Renal cortical epithelial cell (primary cell): ENCODE measurements at places on chromosomes 2 and 18. TPM values are rescaled to one million over a fixed set of nuclear protein-coding genes. Genes with fewer than 3 reads are reported as not detected.

Gene NLRC4
- not detected in 2 replicates for total RNA-seq

Gene MYO3B
- 1.4 and 10.6 TPM in 2 replicates for total RNA-seq

Gene M1AP
- 0.17 and 0.85 TPM in 2 replicates for total RNA-seq

Gene TEKT4
- 0.10 TPM in 1 of 2 replicates, not detected in the other for total RNA-seq

Gene EVX2
- not detected in 2 replicates for total RNA-seq

Gene HOXD12
- total RNA-seq, result not detected in 2 replicates

Gene TFCP2L1
- 16.1 and 139 TPM in 2 replicates for total RNA-seq

Gene REG3G
- total RNA-seq, result not detected in 2 replicates

Gene LINC00305
- not detected in 2 replicates for total RNA-seq

Gene COLEC12
- 0.52 and 34.7 TPM in 2 replicates for total RNA-seq

Gene RAB6C
- total RNA-seq, result not detected in 2 replicates

Gene THOC1
- total RNA-seq, result 41.5 and 46.7 TPM in 2 replicates

- DNase-seq, result no peak
Measured at GRCh38 chr2:237722616-237723015, 76.0 kb upstream of the RBM44 start.

DNA sequence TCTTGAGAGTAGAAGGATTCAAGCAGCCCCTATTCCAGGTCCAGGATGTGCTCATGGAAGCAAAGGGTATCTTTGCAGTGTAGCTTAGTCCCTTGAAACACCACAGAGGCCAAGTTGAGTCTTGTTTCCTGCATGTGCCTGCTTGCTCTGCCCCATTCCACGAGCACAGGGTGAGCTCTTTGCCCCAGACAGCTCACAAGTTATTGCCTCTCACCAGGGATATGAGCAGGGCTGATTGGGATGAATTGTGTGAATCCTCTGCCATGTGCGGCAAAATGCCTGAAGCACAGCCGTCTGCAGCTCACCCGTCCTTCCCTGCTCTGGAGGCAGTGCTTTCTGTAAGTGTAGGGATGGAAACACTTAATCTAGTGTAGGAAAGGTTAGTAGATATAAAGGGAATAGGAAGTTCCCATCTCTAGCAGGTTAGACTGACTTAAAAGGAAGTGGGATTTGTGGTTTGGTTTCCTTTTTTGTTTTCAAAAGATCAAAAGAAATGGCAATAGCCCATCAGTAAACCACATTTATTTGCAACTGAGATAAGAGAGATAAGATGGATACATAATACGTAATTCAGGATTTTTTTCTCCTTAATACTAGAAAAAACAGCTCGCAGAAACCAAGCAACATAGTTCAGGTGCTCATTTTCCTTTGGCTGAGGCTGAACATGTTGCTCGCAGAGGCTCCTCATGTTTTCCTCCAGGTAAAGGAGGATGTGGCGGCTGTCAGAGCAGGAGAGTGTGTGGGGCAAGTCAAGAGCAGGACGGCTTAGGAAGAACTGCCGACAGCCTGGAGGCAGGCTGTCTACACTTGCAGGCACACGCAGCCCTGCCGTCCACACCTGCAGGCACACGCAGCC, 41.4 kb downstream of the TMEM182 start:
- no peak for DNase-seq

DNA sequence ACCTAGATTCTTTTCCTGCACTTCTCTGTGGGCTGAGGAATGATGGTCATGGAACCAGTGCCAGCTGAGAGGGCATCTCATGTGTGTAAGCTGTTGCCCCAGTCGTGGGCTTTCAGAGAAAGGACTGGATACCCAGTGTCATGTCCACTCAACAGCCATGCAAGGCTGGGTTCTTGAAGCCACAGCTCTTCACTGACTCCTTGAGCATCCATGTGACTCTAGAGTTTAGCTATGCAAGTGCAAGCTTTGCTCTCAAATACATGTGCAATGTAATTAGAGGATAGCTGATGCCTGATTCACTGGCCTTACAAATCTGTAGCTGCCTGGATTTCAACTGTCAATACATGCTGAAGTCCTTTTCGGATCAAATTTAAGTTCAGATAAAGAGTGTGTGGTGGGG, 46.8 kb upstream of the EML6 start:
- no peak for DNase-seq

GRCh38 chr2:24853046-24853445, 59.8 kb downstream of the CENPO start:
- no peak for DNase-seq

- DNase-seq, result peak; percentile 96
Measured at GRCh38 chr2:157898591-157898996, 22.5 kb upstream of the ACVR1 start.

DNA sequence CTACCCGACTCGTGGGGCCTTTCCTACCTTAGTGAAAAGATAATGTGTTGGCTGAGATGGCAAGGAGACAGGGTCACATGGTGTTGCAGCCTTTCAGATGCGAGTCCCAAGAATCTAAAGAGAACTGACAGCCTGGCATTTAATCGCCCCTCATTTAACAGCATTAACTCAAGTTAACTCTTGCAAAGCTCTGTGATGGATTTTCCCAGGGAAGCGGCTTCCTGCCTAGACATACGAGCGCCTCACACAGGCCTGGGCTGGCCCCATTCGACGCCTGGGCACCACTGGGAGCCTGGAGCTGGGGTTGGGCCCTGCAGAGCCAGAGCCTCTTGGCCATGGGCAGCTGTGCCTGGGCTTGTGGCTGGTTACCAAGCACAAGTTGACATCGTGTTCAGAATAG, 140.8 kb downstream of the SEPTIN10 start:
- no peak for DNase-seq

DNA sequence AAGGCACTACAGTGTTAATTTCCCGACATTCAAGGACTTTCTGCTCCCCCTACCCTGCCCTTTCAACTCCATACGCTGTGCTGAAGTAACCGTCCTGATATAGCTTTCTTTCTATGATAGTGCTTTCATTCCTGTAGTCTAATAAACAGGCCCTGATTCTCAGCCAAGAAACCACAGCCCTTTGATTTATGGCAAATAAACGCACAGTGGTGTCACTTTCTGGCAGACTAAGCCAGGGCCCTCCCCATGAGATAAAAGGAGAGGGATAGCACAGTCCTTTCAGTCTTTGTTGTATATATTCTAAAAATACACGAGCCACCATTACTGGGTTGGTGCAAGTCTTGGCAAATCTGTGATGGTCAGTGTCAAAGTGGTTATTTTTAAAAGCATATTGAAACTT, 291.2 kb downstream of the ALPK2 start:
- DNase-seq, result no peak

- DNase-seq, result peak; percentile 45
Measured at GRCh38 chr18:8319798-8320489, 289.3 kb upstream of the RAB12 start.

DNA sequence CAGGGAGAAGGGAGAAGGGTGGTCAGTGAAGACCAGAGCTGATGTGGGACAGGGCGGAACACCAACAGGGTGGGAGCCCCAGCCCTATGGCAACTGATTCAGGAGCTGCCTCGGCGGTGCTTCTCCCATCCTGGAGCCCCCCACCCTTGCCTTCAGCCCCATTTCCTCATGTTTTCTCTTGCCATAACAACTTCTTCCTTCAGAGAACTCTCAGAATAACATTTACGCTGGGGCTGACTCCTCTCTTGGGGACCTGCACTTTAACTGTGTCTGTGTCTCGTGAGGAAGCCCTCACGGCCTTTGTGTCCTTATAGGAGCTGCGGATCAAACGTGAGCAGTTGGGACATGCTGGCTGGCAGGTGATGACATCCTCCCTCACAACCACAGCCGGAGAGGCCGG, 116.4 kb upstream of the SNTG2 start:
- no peak for DNase-seq

DNA sequence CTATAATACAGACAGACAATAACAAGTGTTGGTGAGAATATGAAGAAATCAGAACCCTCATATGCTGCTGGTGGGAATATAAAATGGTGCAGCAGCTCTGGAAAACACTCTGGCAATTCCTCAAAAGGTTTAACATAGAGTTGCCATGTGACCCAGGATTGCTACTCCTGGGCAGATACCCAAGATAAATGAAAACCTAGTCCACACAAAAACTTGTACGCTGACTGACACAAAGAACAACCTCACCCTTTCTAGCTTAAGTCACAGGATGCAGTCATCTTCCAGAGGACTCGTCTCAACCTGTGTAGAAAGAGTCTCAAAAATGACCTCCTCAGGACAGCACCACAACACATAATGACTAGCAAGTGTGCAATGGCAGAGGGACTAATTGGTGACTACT, 71.6 kb upstream of the ACAA2 start:
- no peak for DNase-seq

DNA sequence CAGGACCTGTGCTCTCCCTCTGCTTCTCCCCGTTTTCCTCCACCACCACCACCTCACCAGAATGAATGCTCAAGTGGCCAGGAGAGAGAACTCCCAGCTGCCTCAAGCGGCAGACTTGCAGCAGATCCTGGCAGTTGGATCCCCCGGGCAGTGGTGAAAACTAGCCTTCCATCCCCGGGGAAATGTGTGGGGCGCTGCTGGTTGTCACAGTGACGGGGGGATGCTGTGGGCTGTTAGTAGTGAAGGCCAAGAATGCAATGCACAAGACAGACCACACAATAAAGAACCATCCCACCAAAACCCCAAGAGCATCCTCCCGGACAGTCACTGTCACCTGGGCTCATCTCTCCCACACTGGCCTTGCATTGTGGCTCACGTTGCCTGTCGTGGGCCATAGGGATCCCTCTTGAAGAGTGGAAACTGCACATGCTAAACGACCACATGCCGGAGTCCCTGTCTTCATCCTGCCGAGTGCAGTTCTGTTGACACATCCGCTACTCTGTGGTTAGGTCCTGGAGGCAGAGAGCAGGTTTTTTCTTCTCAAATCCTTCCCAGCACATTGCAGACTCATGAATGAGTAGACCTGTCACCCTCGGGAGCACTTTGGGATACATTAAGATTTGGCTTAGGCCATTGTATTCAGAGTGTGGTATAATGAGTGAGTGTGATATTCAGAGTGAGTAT, 13.5 kb downstream of the SPATA3 start:
- DNase-seq, result no peak

- DNase-seq, result peak; percentile 49
Measured at GRCh38 chr18:30920351-30920750, 122.2 kb downstream of the DSC3 start.

- no peak for DNase-seq
Measured at GRCh38 chr2:26016012-26016705, 17.7 kb upstream of the RAB10 start.

- no peak for DNase-seq
Measured at GRCh38 chr2:223243233-223243632, 191.2 kb downstream of the KCNE4 start.

DNA sequence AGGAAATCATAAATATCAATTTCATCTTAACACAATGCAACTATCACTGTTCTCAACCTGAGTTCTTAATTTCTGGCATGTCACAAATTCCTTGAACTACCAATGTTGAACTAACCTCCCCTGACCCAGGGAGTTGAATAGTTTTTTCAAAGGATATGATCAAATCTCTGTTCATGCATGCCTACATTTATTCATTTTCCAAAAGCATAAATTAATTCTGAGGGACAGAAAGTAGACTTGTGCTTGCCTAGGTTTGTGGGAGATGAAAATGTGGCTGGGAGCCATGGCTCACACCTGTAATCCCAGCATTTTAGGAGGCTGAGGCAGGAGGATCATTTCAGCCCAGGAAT, 175.7 kb downstream of the TGIF1 start:
- DNase-seq, result peak; percentile 16

- no peak for DNase-seq
Measured at GRCh38 chr2:10125842-10126631, 3.5 kb downstream of the RRM2 start.

DNA sequence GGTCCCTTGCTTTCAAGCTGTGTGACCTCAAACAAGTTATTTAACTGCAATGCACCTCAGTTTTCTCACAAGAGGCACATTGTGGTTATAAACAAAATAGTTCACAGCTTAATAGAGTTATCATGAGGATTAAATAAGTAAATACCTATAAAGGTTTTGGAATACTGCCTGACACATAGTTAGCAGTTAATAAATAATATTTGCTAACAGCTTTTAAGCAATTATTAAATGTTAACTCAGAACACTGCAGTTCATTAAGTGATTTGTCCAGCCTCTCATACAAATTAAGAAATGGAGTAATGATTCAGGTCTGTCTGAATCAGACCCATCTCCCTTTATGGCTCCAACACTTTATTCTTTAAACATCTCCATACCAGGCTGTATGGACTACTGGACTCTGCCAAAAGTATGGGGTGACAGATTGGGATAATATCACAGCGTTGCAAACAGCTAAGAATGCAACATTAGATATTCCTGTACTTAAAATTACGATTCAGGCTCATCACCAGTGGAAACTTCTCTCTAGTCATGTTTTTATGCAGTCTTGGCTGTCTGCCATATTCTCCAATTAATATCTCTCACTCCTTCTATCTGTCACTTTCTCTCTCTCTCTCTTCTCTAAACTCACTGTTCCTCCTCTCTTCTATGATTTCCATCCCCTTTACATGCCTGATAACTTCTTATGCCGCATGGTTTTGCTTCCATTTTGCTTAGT, 370.6 kb upstream of the UBE2E3 start:
- peak; percentile 83 for DNase-seq

DNA sequence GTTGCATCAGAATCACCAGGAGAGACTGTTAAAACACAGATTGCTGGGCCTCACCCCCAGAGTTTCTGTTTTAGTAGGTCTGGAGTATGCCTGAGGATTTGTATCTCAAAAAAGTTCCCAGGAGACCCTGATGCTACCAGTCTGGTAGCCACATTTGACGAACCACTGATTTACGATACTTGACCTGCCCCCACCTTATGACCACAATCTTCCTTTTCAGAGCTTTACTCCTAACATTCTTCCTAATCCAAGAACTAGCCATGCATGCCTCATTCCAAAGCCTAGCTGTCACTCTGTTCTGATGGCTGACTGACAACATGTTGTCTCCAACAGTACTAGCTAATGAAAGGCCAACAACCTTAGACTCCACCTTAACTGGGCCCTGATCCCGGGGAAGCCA, 191.4 kb downstream of the MBD2 start:
- DNase-seq, result peak; percentile 85

DNA sequence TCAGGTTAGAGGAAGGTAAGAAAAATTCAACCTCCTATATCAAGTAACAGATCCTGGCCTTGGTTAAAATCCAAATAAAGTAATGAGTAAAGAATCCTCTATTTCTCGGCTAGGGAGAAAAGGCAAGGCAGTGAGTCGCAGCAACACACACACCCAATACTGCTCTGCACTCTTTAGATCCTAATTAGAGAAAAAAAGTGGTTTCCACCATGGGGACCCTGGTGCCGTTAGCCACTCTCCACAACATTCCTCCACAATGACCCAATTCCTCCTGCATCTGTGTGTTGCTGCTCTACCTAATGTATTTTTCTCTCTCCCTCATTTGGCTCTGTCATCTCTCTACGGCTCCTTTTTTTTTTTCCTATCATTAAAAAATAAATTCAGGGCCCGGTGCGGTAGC, 462.7 kb downstream of the METTL4 start:
- DNase-seq, result peak; percentile 38

GRCh38 chr18:63606526-63606925, 19.4 kb downstream of the SERPINB13 start:
- DNase-seq, result peak; percentile 7

GRCh38 chr2:85540133-85540648, 1.2 kb downstream of the MAT2A start:
- DNase-seq, result no peak

GRCh38 chr2:9415516-9416169, 7.7 kb downstream of the ITGB1BP1 start:
- DNase-seq, result no peak
